ENCODE measurements at places on chromosomes 1 and 21. TPM values are rescaled to one million over a fixed set of nuclear protein-coding genes. Genes with fewer than 3 reads are reported as not detected.

GRCh38 chr1:81731989-81732388 is 68.7 kb upstream of the ADGRL2 start:
- DNase-seq, result no peak

- DNase-seq, result no peak
Observed at GRCh38 chr1:157551694-157552693, at the start of gene FCRL5. Gene FCRL5, minus strand, starts transcription at chr1:157552515. Its CDS starts 153 bp downstream, at chr1:157552362.

GRCh38 chr1:163055531-163055930 is 13.6 kb upstream of the RGS4 start:
- no peak for DNase-seq

URB1 gene
- 7.5 TPM for total RNA-seq

BCAS2 gene
- total RNA-seq, result 76.7 TPM

NME7 gene
- 9.8 TPM for total RNA-seq
